NCI-H2029 treated with DMSO at 0.1 percent for 48 hours (cell line): ENCODE measurements at places on chromosomes 2 and 18.

GRCh38 chr2:108154366-108155061, 85.3 kb upstream of the SULT1C3 start:
- no peak for DNase-seq

- no peak for DNase-seq
Measured at GRCh38 chr2:108918941-108919341, 70.1 kb downstream of the EDAR start.

GRCh38 chr2:119483896-119484718, 40.2 kb downstream of the SCTR start:
- DNase-seq = no peak

DNA sequence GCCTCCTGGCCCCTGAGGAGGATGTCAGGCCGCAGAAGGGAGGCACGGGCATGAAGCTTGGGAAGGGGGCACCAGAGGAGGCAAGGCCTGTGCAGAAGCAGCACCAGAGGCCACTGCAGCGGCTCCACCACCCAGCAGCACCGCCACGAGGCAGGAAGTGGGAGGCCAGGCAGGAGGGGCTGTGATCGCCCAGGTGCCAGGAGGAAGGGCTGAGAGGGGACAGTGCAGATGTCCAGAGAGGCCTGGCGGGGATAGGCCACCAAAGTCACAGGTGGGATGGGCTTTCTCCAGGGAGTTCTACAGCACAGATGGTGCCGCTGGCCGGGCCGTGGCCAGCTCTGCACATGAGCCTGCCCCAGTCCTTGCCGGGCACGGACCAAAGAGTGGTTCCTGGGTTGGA, 6.0 kb upstream of the ALPI start:
- DNase-seq = no peak

DNA sequence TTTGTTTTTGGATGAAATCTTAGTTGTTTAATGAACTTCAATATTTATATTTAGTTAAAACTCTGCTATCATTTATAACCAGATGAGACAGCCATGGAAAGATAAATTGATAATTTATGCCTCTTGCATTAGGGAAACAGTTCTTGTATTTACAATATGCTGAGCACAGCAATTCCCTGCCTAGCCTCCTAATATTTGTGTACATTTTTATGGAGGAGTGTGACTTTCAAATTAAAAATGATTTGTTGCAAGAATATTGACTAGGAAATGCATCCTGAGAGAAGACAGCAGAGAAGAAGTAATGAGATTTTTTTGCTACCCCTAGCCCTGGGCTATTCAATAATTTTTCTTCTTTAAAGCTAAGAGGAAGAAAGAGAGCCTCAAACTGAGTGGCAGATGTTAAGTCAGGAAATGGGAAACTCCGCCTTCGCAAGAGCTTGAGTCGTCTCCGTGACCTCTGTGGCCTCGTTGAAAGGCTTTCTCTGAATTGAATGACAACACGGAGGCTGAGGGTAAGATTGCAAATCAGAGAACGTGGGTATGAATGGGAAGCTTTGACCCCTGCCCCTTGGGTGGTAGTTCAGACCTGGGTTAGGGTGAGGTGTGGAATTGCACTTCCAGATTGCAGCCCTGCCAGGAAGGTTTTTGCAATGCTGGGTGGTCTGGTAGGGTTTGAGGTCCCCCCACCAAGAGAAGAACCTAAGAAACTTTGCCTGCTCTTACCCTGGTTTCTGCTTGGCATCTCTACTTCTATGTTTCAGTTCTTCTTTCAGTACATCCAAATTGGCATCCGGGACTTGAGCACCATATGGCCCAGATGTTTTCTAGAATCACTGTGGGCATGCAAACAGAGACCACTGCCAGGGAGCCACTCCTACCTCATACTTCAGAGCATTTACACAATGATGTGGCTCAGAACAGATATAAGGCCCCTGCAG, 210.3 kb upstream of the RBMS1 start:
- DNase-seq = no peak

GRCh38 chr2:68594674-68595492, 48.5 kb upstream of the PROKR1 start:
- DNase-seq = no peak

- no peak for DNase-seq
Measured at GRCh38 chr2:105287692-105288091, 41.8 kb downstream of the TGFBRAP1 start.

GRCh38 chr2:65687614-65688013, 255.2 kb upstream of the SPRED2 start:
- no peak for DNase-seq

- DNase-seq = no peak
Measured at GRCh38 chr2:239642406-239643004, 241.7 kb upstream of the HDAC4 start.

DNA sequence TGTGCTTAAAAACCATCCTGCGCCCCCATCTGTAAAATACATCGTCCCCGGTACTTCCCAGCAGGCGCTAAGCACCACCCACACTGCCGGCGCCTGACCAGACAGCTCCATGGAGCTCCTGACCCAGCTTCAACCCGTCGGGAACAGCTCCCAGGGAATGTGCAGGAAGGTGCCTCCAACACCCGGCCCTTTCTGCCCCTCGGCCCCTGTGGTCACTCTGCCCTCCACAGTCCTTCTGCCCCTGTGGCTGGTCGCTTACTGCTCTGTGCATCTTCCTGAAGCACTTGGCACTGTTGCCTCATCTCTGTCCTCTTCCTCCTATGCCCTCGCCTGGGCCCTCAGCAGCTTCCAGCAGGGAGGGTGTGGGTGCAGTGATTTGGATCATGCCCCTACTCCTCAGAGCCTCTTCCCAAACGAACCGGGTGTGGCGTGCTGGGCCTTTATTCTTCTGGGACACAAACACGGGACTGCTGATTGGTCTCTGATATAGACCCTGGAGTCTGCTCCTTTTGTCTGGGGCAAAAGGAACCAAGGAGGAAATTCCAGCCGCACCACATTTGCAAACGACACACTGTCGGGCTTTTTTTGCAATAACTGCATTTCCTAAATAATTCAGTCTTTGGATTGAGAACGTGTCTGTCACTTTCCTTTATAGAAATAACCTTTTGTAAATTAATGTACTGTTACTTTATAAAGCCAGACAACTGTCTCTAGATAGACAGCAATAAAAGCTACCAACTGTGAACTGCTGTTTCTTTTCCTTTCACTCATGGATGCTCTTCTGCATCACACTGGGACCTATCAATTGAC, 65.9 kb downstream of the ADI1 start:
- no peak for DNase-seq

GRCh38 chr18:78675231-78675630, 304.4 kb upstream of the SALL3 start:
- no peak for DNase-seq

DNA sequence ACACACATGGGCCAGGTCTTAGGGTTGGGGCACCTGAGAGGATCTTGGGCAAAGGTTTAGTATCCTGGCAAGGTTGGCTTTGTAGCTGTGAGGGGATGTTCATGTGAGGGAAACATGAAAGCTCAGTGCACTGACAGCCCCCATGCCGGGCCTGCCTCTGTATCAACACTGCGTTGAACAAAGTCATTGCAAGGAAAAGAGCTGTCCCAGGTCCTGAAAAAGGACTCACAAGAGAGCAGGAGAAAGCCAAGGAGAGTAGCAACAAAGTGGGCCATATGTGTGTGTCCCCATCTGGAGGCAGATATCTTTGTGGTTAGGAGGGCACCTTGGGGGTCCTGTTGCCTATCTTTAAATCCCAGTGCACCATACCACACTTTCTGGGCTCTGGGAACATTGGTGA, 237.8 kb upstream of the THSD7B start:
- no peak for DNase-seq

- DNase-seq = no peak
Measured at GRCh38 chr2:64492821-64493220, 31.3 kb upstream of the AFTPH start.

DNA sequence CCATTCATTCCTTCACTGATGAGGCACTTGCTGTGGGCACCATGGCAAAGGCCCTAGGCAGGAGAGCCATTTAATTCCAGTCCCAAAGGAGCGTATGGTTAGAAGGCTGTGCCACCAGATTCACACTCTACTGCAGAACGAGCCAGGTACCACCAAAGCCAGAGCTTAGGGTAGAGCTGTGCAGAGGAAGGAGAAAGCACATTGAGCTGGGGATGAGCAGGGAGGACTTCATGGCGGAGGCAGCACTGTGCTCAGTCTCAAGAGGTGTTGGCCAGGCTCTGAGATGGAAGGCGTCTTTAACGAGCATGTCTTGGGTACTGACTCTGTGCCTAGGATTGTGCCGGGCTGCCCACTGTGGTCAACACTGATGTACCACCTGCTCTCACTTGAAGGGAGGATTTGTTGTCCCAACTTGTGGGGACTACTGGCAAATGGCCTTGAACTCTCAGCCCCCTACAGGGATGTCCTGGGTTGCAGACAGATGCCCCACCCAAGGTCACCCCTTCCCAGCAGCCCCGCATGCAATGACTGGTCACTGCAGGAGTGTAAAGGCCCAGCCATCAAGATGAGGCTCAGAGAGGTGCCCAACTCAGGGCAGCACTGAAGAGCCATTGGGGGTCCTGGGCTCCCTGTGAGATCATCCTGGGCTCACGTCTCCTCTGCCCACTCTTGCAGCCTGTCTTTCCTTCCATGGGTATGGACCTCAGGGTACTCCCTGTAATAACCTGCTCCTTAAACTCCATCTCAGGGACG, 251.4 kb downstream of the GLI2 start:
- no peak for DNase-seq

- DNase-seq = no peak
Measured at GRCh38 chr2:163455815-163456214, 280.0 kb downstream of the FIGN start.

DNA sequence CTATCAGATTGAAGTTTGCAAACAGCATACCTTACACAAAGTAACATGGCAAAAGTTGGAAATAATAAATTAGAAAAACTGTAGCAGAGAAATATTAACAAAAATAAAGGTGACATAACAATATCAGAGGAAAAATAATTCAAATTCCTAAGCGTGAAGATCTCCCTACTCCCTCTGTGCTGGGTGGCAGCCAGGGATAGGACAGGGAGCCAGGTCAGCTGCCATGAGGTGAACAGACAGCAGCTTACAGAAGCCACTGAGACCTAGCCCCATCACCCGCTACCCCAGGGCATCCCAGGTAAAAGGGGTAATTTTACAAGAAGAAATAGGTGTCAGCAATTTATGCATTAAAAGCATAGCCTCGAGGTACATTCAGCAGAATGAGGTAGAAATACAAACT, 423.8 kb upstream of the HS6ST1 start:
- no peak for DNase-seq

DNA sequence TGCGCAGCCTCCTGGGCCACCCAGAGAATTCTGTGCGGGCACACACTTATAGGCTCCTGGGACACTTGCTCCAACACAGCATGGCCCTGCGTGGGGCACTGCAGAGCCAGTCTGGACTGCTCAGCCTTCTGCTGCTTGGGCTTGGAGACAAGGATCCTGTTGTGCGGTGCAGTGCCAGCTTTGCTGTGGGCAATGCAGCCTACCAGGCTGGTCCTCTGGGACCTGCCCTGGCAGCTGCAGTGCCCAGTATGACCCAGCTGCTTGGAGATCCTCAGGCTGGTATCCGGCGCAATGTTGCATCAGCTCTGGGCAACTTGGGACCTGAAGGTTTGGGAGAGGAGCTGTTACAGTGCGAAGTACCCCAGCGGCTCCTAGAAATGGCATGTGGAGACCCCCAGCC, 11.8 kb upstream of the TTLL4 start:
- no peak for DNase-seq

DNA sequence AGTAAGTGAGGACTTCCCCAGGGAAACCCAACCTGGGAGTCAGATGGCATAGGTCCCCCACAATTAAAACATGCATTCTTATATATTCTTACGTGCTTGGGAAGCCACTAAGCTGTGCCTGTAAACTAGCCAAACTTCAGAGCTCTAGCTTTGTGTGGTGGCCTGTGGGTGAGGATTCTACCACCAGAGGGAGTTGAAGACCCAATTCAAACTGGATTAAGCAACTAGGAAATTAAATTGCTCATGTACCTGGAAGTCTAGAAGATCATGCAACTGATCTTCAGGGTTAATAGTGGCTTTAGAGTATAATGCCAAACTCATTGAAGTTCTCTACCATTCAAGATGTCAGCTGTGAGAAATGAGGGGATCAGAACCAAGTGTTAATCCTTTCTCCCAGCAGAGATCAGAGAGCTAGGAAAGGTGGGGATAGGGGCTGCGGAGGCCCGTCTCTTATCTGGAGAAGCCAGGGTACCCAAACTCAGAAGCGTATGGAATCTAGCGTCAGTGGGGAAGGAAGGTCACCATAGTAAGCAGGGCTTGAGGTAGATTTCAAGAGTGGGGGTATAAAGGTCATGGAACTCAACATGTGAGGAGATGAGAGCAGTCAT, 53.2 kb upstream of the CCDC85A start:
- no peak for DNase-seq

DNA sequence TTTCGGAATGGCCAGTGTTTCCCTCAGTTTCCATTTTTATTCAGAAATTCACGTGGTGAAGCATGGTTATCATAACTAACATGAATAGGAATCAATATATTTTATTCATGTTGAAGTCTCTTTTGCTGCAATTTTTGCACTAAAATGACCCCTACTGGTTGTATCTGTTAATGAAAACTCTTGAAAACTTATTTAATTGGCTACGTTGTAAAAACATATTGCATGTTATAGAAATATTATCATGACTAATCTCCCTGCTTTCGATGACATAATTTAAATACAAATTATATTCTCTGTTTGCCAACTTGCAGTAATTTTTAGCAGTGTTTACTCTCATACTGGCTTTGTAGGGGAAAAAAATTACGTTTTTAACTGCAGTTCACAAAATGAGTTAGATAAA, 3.5 kb downstream of the CRIM1 start:
- DNase-seq = no peak

DNA sequence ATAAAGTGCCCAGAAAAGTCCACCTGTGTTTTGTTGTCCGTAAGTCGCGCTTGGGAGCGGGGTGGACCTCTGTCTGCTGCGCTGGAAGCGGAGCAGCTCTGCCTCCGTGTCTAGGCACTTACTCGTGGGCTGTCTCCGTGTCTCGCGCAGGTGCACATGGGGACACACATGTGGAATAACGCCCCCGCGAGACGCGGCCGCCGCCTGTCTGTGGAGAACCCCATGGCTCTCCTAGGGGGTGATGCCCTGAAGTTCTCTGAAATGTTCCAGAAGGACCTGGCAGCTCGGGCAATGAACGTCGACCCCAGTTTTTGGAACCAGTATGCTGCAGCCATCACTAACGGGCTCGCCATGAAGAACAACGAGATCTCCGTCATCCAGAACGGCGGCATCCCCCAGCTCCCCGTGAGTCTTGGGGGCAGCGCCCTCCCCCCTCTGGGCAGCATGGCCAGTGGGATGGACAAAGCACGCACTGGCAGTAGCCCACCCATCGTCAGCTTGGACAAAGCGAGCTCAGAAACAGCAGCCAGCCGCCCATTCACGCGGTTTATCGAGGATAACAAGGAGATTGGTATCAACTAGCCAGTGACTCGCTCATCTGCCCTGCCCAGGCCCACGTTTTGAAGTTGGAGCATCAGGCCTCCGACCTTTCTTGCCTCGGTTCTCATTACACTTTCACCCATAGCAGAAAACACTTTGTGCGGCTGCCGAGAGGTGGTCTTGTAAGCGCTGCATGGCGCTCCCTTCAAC, 17.3 kb downstream of the SALL3 start:
- no peak for DNase-seq
